Stimulated activated naive CD8-positive, alpha-beta T cell treated with anti-CD3 and anti-CD28 coated beads, Interleukin-15, Interleukin-2, amounts not matched to agents 100 U/mL and 50 U/mL, for 24 hours (primary cell): ENCODE measurements at places on chromosomes 5 and 9.

DNA sequence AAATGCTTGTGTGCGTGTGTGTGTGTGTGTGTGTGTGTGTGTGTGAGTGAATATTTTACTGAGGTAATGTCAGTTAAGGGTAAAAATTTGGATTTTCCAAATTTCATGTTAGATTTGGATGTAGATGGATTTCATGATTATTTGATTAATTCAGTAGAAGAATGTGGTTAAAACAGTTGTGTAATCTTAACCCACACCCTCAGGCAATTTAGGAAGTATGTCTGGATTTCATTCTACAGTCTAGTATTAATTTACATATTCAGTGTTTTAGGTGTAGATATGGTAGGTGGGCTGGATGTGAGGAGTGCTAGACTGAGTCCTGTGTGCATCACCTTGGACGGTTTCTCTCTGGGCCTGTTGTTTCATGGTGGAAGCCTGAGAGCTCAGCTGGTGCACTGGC, 99.1 kb upstream of the CKMT2 start:
- no peak for DNase-seq

GRCh38 chr5:75034137-75034739, 18.1 kb downstream of the GCNT4 start:
- DNase-seq = peak; percentile 42

DNA sequence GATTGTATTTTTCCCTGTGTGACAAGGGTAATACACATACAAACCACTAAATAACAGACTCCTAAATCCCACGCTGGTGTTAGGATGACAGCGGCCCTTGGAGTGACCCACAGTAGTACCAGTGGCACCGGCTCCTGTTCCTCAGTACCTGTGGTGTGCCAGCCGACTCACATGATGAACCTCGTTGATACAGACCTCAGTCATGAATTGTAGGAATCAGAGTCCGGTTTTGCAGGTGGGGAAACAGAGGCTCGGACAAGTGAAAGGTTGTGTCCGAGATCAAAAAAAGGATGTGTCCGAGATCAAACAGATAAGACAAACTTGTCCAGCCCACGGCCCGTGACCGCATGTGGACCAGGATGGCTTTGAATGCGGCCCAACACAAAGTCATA, 78.0 kb downstream of the AMBP start:
- DNase-seq = no peak

GRCh38 chr5:114185274-114185673, 176.6 kb upstream of the KCNN2 start:
- no peak for DNase-seq

DNA sequence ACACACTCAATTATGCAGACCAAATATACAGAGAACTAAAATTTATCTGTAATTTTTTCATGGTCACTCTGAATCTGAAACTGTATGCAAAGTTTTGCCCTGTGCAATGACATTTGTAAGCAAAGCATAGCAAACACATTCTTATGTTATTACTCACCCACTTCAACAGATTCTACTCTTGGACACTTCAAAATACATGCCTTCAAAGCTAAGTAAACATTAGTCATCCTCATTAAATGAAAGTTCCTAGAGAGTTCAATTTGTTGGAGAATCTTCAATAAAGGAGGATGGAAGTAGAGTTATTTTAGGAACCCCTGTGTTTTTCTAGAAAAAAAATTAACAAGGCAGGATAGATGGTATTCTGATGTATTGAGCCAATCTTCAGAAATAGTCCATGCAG, 639.7 kb upstream of the C9orf72 start:
- no peak for DNase-seq
